ENCODE measurements at places on chromosomes 3 and 15.
A peak's percentile ranks its signal among the peaks of the same experiment; 100 is the strongest.

DNA sequence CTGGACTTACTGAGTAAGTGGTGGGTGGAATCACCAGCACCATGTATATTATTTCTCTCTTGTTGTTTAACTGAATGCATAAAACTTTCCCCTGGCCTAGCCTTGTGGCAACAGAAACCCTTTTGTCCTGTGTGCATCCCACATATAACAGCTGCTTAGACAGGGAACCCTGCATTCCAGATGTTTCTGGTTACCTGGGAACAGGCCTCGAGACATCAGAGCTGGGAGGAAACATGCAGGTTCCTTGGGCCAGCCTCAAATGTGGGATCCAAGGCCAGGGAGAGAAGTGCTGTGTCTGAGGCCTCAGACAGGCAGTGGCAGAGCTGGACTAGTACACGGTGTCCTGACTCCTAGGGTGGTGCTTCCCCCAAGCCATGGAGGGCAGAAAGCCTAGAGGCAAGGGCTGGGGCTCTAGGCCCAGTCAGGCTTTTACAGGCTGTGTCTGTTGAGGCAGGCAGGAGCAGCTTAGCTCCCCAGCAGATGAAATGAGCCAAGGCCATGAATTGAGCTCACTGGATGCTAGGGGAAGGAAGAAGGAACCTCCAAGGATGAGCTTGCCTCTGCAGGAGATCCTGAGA, 57.7 kb downstream of the ITGA11 start:
- no peaks in the 10 kb centered on the region for H3K4me1 ChIP-seq
- no peaks in the 10 kb centered on the region for H3K36me3 ChIP-seq
- H3K27ac ChIP-seq = no peak overlapping the region
- H3K4me3 ChIP-seq = no peak overlapping the region
- H3K27me3 ChIP-seq = peaks cover 15% of the 10 kb centered on the region

DNA sequence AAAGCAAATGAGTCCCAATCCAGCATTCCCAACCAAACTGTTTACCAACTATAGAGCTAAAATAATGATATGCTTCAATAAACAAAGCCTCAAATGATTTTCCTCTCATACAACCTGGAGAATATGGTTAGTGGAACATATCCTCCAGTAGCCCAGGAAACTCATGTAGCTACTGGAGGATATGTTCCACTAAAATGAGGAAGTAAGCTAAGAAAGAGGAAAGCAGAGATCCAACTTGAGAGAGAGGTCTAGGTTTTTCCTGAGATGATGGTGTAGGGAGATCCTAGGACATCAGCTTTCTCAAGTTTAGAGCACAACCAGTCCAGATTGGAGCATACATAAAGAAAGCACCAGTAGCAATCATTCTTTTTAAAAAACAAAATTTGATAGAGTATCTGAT, 44.6 kb upstream of the SLC4A7 start:
- peaks cover 19% of the 10 kb centered on the region for H3K4me1 ChIP-seq
- no peak overlapping the region for H3K27ac ChIP-seq
- peaks cover 3% of the 10 kb centered on the region for H3K36me3 ChIP-seq
- DNase-seq = no peak
- no peak overlapping the region for H3K4me3 ChIP-seq

- no peak overlapping the region for H3K27ac ChIP-seq
- H3K36me3 ChIP-seq = peaks cover 4% of the 10 kb centered on the region
- DNase-seq = no peak
These were observed 6.4 kb upstream of the C15orf39 start for GRCh38 chr15:75195122-75195765.

GRCh38 chr3:162390891-162391290, 894.3 kb downstream of the OTOL1 start:
- no peaks in the 10 kb centered on the region for H3K4me1 ChIP-seq
- no peak for DNase-seq
- H3K27ac ChIP-seq = no peak overlapping the region
- H3K4me3 ChIP-seq = no peak overlapping the region
- H3K36me3 ChIP-seq = no peaks in the 10 kb centered on the region

DNA sequence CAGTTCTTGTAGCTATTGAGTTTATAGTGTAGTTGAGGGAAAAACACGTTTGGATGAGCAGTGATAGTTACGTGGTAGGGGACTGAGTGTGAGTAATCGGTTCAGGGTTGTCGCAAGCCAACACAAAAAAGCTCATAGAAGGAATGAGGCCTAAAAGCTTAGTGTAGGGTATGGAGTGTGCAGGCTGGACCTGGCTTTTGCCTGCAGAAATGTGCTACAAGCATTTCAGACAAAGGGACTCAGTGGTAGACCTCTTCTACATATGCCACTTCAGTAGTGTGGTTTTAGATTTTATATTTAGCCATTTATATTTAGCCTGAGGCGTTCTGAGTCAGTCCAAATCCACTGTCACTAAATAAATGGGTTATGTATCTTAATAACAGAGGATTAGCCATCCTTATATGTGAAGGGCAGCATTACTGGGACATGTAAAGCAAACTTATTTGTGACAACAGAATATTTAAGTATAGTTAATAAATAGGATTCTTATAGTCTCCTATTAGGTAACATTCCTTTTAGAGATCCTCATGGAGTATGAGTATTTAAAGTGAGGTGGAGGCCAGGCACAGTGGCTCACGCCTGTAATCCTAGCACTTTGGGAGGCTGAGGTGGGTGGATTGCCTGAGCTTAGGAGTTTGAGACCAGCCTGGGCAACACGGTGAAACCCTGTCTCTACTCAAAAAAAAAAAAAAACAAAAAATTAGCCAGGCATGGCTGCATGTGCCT, 21.8 kb downstream of the ATP2C1 start:
- no peak for DNase-seq
- no peak overlapping the region for H3K4me3 ChIP-seq
- no peaks in the 10 kb centered on the region for H3K27me3 ChIP-seq
- peaks cover 3% of the 10 kb centered on the region for H3K36me3 ChIP-seq
- H3K4me1 ChIP-seq = peaks cover 33% of the 10 kb centered on the region

- no peaks in the 10 kb centered on the region for H3K4me1 ChIP-seq
- no peak overlapping the region for H3K4me3 ChIP-seq
- no peak for DNase-seq
- no peaks in the 10 kb centered on the region for H3K36me3 ChIP-seq
These were observed 169.5 kb upstream of the CNTN6 start for GRCh38 chr3:923161-923910.

DNA sequence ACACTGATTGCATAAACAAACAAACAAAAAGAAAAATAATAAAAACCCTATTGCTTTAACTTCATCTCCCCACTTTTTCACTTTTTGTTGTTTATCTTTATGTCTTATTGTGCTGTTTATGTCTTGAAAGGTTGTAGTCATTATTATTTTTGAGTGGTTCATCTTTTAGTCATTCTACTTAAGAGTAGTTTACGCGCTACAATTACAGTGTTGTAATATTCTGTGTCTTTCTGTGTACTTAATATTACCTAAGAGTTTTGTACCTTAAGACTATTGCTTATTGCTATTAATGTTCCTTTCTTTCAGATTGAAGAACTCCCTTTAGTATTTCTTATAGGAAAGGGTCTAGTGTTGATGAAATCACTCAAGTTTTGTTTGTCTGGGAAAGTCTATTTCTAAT, 28.1 kb downstream of the TM4SF18 start:
- no peaks in the 10 kb centered on the region for H3K36me3 ChIP-seq
- DNase-seq = no peak
- H3K27ac ChIP-seq = no peak overlapping the region

DNA sequence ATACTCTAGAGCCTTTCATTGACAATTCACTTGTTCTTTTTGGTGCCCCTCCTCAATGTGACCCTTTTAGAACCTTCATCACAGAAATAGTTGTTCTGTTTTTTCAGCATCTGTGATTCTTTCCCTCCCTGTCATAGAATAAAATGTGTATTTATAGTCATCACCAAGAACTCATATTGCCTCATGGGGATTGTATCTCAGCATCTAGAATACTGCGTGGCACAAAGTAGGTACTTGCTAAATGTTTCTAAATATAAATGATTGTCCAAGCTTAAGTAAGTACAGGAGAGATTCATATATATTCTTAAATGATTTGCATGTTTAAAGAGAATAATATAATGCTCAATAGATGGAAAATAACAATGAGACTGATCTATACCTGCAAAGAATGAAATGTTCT, 190.1 kb downstream of the FNDC3B start:
- DNase-seq = no peak
- H3K36me3 ChIP-seq = no peaks in the 10 kb centered on the region
- no peaks in the 10 kb centered on the region for H3K4me1 ChIP-seq
- H3K4me3 ChIP-seq = no peak overlapping the region
- no peak overlapping the region for H3K27ac ChIP-seq

GRCh38 chr3:164730815-164731360, 347.4 kb downstream of the SI start:
- H3K27ac ChIP-seq = no peak overlapping the region
- no peak for DNase-seq
- H3K4me1 ChIP-seq = no peaks in the 10 kb centered on the region
- no peak overlapping the region for H3K4me3 ChIP-seq
- H3K36me3 ChIP-seq = no peaks in the 10 kb centered on the region

GRCh38 chr15:80455668-80456442, 51.7 kb downstream of the ARNT2 start:
- H3K4me1 ChIP-seq = no peaks in the 10 kb centered on the region
- H3K27ac ChIP-seq = no peak overlapping the region
- peaks cover 42% of the 10 kb centered on the region for H3K27me3 ChIP-seq
- H3K36me3 ChIP-seq = no peaks in the 10 kb centered on the region
- DNase-seq = peak; percentile 20

- no peaks in the 10 kb centered on the region for H3K27me3 ChIP-seq
- no peak overlapping the region for H3K27ac ChIP-seq
- no peak overlapping the region for H3K4me3 ChIP-seq
- no peaks in the 10 kb centered on the region for H3K36me3 ChIP-seq
- DNase-seq = no peak
These were observed 311.4 kb downstream of the UNC13C start for GRCh38 chr15:54289590-54290136.

DNA sequence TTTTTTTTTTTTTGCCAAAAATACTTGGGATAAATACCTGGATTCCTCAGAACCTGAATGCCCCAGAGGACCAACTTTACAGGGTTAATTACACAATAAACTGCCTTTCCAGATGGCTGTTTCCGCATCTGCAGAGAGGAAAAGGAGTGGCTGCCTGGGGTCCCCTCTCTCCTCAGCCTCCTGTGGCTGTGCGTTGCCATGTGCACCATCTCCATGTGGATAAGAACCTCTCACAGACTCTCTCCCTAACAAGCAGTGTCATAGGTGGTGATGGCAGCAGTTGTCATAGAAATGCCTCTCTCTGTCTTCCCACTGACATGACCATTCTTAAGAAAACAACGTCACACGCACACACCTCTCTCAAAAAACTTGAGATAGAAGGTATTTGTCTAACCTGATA, 179.4 kb downstream of the RPLP1 start:
- peaks cover 18% of the 10 kb centered on the region for H3K4me1 ChIP-seq
- no peak overlapping the region for H3K27ac ChIP-seq
- H3K27me3 ChIP-seq = peaks cover 22% of the 10 kb centered on the region

DNA sequence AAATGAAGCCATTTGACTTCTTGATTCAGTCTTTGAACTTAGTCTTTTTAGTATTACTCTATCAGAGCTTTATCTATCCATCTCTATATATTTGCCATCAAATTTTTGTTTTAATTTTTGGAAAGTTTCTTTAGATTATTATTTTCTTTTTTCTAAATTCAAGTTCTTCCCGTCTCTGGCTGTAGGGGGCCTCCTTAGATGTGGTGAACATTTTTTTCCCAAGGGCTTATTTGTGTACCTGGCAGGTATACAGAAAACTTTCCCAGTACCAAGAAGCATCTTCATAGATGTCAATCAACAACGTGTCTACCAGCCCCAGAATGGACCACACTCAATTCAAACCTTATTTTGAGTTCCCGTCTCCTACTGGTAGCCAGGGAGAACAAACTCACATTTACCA, 486.8 kb upstream of the CNTN4 start:
- H3K4me1 ChIP-seq = no peaks in the 10 kb centered on the region
- H3K27ac ChIP-seq = no peak overlapping the region
- no peaks in the 10 kb centered on the region for H3K36me3 ChIP-seq
- H3K4me3 ChIP-seq = no peak overlapping the region
- DNase-seq = no peak

- peaks cover 15% of the 10 kb centered on the region for H3K27me3 ChIP-seq
- DNase-seq = no peak
- no peak overlapping the region for H3K4me3 ChIP-seq
These were observed 13.2 kb upstream of the EDC3 start for GRCh38 chr15:74709011-74709410.

DNA sequence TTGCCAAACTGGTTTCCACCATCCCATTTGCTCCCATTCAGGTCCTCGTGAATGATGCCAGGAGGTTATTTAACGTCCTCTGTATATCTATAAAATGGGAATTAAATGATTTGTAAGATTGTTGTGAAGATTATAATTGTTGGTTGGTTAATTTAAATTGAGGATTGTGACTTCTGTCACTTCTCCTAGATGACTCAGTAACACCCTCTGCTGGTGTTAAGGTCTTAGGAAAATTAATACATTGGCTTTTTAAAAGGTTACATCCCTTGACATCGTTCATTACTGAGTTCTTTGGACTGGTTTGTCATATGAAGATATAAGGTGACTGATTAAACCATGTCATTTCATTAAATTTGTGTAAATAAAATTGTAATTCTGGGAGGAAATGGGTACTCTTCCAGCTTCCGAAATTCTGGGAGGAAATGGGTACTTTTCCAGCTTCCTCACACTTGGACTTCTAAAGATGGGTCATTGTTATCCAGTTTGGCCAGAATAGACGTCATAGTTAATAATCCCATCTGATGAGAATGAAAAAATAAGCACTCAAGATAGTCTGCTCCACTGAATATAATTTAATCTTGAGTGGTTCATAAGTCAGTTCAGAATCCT, 33.3 kb upstream of the PAQR5 start:
- H3K27ac ChIP-seq = no peak overlapping the region
- H3K36me3 ChIP-seq = no peaks in the 10 kb centered on the region
- DNase-seq = no peak
- H3K27me3 ChIP-seq = no peaks in the 10 kb centered on the region
- no peaks in the 10 kb centered on the region for H3K4me1 ChIP-seq
- H3K4me3 ChIP-seq = no peak overlapping the region

- DNase-seq = no peak
- H3K27me3 ChIP-seq = no peaks in the 10 kb centered on the region
- no peak overlapping the region for H3K27ac ChIP-seq
These were observed 29.6 kb upstream of the FNDC3B start for GRCh38 chr3:172009803-172010202.

GRCh38 chr3:8529181-8529637, 27.6 kb downstream of the LMCD1 start:
- H3K27ac ChIP-seq = no peak overlapping the region
- DNase-seq = no peak
- no peaks in the 10 kb centered on the region for H3K4me1 ChIP-seq
- H3K4me3 ChIP-seq = no peak overlapping the region
- peaks cover 6% of the 10 kb centered on the region for H3K27me3 ChIP-seq
- no peaks in the 10 kb centered on the region for H3K36me3 ChIP-seq

DNA sequence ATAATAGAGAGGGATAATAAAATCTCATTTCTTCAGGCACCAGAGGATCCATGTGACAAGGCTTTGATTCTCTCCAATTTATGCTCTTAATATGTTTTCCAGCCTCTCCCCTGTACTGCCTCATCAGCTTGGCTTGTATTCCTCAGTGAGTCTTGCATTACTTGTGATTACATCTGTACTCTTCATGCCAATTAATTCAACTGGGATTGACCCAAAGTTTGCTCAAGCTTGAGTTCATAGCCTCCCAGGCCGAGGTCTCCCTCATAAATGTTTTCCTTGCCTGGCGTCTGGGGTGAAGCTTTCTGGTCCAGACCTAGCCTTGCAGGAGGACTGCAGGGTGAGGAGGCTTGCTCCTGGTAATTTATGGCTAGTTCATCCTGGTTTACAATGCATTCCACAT, 146.9 kb downstream of the CHST2 start:
- H3K4me3 ChIP-seq = no peak overlapping the region
- no peaks in the 10 kb centered on the region for H3K27me3 ChIP-seq
- no peaks in the 10 kb centered on the region for H3K4me1 ChIP-seq
- H3K27ac ChIP-seq = no peak overlapping the region
- no peak for DNase-seq
